ENCODE measurements at places on chromosomes 7 and 10.

DNA sequence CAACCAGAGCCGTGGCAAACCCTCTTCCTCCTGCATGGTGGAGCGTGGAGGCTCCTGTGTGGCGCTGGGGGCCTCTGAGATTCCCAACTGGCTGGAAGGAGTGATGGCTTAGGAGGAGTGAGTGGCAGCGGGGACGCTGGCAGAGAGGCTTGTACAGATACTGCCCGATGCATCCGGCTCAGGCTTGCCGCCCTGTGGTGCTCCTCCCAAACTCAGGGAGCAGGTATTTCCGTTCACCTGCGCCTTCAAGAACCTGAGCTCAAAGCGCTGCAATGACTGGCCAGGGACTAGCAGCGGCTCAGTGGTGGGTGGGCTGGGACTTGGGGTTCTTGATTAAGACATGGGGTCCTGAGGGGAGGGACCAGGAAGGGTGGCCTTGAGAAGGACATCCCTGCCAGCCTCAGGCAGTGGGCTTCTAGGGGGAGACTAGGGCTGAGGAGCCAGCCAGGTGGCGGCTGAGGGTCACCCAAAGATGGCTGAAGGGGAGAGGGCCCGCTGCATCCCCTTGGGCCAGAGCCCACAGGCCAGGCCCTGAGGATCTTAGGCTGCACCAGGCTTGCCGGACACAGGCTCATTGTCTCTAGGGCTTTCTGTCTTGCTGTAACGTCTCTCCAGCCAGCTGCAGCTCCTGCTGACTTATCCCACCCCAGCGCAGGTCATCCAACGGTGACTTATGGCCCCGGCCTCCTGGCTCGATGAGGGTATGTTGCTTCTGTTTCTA is 3.2 kb downstream of the ZNF775 start:
- DNase-seq, result no peak

- DNase-seq, result no peak
Observed at GRCh38 chr7:107584716-107585115, 4.7 kb downstream of the BCAP29 start.

GRCh38 chr10:96964131-96964530 is 132.0 kb downstream of the LCOR start:
- no peak for DNase-seq

- DNase-seq, result no peak
Observed at GRCh38 chr10:70130878-70131559, 1.6 kb downstream of the AIFM2 start.

DNA sequence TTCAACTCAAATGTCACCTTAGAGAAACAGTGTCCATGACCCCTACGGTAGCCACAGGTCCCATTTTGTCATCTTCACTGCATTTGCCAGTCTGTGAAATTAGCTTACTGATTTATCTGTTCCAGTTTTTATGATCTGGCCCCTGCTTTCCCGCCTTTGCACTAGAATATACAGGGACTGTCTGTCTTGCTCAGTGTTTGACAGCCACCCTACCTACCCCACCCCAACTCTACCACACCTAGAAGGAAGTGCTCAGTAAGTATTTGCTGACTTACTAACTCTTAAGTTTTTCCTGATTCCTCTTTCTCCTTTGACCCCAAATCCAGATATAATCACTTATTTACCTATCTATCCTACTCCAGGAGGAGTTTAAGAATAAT is 49.5 kb downstream of the CREB3L2 start:
- no peak for DNase-seq

GRCh38 chr10:72044417-72045041 is 43.8 kb downstream of the SPOCK2 start:
- DNase-seq, result no peak

DNA sequence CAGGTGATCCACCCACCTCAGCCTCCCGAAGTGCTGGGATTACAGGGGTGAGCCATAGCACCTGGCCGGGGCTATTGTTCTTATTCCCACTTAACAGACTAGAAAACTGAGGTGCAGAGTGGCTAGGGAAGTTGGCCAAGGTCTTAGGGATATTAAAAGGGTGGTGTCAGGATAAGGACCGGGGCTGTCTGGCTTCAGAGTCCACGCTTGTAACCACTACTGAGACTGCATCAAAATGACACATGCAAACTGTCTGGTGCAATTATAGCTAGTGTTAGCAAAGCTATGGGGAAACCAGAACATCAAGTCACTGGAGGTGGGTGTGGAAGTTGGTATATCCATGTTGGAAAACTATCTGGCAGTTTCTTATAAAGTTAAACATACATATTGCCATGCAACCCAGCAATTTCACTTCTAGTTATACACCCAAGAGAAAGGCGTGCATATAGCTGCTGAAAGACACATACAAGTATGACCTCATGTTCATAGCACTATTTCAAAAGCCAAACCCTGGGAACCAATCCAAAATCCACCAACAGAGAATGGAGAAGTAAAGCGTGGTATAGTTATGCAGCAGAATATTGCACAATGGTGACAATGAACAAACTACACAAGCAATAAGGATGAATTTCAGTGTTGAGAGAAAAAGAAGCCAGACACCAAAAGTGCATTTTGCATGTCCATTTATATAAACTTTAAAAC is 33.9 kb upstream of the EEPD1 start:
- no peak for DNase-seq

- DNase-seq, result no peak
Observed at GRCh38 chr10:84440781-84441180, 112.4 kb downstream of the CCSER2 start.

GRCh38 chr7:83640731-83641537 is 8.0 kb downstream of the SEMA3E start:
- no peak for DNase-seq

GRCh38 chr10:89504691-89505090 is 30.7 kb downstream of the SLC16A12 start:
- no peak for DNase-seq

GRCh38 chr7:94374231-94374630 is 20.5 kb upstream of the COL1A2 start:
- no peak for DNase-seq

Measured in NCI-H2081 treated with DMSO at 0.1 percent for 48 hours (cell line).